Right lung (tissue), 10 donors: ENCODE measurements at places on chromosomes 11 and 22. TPM values are rescaled to one million over a fixed set of nuclear protein-coding genes. Genes with fewer than 3 reads are reported as not detected.

- DNase-seq, result no peak
Measured at GRCh38 chr22:37309211-37310074, 27.1 kb downstream of the CYTH4 start.

- DNase-seq, result no peak
Measured at GRCh38 chr22:28973352-28973751, 88.3 kb downstream of the C22orf31 start.

DNA sequence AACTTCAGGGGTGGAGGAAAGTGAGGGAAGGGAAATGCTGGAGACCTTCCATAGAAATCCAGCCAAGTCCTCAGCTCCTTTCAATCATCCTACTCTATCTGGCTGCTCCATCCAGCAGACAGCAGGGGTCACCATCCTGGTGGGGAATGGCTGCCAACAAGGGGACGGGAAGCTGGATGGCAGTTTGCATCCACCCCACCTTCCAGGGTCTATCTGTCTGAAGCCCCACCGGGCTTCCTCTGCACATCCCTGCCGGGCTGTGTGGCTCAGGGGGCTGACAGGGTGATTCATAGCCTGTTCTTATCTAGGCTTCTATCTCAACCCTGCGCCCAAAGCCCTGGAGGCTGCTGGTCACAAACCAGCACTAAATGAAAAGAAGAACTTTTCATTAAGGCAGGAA is 1.1 kb downstream of the SYTL2 start:
- DNase-seq, result no peak

DNA sequence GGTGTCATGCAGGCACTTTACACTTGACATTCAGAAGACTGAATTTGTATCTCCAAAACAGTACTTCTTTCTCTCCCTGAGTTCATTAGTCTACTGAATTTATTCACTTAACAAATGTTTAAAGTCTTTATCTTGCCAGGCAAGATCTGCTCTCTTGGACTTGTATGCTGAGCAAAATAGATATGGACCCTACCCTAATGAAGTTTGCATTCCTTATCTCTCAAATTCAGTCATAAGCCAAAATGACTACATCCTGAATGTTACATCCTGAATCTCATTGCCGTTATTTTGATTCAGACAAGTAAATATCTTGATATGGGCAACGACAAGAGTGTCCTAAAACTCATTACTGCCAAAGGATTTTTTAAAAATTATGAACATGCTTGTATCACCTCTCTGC is 29.7 kb downstream of the FAR1 start:
- DNase-seq, result no peak

DNA sequence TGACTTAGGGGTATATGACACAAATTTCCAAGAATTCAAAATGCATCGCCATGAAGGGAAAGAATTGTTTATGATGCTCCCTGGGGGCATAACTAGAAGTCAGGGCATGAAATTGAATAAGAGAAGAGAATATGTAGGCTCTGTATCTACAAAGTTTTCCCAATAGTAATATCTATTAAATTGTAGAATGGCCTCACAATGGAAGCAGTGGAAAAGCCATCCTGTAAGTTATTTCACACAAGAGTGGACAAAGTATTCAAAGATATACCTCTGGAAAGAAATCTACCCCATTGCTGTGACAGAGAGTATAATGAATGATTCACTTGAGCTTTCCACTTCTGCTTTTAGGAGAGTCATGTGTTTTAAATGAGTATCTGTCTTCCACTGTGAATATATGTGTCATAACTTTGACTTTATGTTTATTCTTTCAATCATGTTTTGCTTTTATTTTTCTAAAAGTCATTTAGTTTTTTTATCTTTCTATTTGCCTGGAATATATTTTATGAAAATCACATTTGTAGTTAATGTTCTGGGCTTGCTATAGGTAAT is 65.7 kb upstream of the DDI1 start:
- no peak for DNase-seq

DNA sequence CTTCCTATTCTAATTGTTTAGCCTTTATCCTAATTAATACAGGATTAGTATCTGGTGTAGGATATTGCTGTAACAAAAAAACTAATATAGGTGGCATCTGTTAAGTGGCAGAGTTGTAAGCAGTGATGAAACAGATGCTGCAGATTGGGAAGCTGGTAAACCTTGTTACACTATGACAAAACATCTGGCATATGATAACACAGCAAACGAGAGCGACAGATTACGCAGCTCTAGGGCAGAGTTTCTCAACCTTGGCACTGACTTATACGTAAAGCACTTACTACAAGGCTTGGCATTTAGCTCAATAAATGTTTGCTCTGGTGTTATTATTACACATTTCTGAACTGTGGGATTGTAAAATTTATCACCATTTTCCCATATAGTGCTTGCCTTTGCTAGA is 137.0 kb downstream of the ATG16L2 start:
- no peak for DNase-seq

DNA sequence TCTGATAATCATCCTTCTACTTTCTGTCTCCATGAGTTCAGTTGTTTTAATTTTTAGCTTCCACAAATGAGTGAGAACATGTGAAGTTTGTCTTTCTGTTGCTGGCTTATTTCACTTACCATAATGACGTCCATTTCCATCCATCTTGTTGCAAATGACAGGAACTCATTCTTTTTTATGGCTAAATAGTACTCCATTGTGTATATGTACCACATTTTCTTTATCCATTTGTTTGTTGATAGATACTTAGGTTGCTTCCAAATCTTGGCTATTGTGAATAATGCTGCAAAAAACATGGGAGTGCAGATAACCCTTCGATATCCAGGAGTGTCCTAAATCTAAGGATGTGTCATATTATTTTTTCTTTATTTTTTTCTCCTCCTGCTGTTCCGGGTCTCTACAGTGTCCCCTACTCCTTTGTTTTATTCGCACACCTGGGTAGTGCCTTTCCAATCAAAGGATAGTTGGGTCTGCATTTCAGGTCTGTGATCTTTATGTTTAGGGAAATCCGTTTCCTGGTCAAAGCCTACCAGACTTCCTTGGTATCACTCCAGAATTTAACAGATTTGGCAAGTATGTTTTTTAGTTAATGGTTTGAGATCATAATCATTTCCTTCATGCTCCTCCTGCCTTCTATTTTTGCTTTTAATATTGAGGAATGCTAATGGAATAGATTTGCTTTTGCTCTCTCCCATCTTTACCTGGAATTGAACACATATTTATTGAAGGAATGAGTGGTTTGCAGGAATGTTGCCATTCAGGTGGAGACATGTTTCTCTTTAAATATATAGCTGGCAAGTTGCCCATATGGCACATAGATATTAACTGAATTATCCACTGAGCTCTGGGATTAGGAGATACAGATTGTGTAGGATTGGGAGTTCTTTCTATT is 53.7 kb downstream of the ARHGEF12 start:
- DNase-seq, result no peak

GRCh38 chr11:64538501-64538951 is 52.5 kb upstream of the SLC22A12 start:
- no peak for DNase-seq

- DNase-seq, result no peak
Measured at GRCh38 chr11:107851704-107852310, 6.8 kb downstream of the SLC35F2 start.

DNA sequence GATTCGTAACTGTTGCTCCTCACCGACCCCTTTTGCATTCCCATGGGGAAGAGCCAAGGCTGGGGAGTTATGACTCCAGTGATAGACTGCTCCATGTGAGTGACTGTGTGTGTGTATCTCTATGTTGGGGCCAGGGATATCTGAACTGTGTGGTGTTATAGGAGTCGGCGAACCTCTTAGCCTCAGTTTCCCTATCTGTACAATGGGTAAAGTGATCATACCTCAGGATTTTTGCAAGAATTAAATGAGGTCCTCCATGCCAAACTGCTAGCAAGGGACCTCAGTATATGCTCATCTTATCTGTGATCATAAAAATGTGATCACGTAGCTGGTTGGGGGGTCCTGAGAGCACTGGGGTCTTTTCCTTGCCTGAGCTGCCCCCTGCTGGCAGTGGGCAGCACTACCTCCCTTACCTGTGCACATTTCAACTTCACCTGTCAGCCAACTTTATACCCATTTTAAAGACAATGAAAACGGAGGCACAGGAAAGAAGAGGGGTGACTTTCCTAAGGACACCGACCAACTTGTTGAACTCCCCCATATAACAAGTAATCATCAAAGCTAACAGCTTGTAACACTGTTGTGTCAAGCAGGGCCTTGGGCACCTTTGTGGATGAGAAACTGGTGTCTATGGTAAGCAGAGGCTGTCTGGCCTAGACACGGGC is 1.4 kb upstream of the DPP3 start:
- no peak for DNase-seq

GRCh38 chr11:20060181-20060580 is 100.1 kb downstream of the DBX1 start:
- no peak for DNase-seq

DNA sequence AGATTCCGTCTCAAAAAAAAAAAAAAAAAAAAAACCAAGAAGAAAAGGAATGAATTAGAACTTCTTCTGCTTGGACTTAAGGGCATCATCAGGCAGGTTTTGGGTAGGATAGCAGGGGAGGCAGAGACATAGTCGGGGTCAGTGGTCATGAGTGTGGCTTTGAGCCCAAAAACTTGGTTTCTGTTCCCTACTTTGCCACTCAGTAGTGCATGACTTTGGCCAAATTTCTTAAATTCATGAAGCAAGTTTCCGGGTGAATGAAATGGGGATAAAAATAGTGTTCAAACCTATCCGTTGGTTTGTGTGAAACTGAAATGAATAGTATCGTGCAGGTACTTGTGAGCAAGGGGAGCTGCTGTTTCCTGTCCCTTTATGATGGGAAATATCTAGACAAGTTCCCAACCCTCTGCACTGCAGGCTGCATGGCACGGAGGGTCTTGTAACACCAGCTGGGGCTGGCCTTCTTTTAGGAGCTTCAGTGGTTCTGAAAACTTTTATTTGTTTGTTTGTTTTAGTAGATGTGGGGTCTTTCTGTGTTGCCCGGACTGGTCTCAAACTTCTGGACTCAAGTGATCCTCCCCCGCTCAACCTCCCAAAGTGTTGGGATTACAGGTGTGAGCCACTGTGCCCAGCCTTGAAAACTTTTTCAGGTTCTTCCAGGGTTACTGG is 18.4 kb downstream of the NEAT1 start:
- no peak for DNase-seq

DNA sequence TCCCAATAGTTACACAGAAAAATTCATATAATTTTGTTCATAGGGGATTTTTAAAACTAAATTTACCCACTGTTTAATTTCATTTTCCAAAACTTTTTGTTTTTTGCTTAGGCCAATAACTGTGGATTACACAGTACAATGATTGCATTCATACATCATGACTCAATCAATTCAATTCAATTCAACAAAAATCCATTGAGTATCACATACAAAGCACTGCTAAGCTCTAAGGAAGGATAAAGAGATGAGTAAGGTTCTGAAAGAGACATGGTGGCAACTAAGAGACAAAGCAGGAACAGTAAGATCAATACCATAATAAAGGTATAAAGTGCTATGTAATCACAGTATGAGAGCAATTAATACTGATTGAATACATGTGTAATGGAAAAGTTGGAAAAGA is 9.4 kb upstream of the LAYN start:
- no peak for DNase-seq

DNA sequence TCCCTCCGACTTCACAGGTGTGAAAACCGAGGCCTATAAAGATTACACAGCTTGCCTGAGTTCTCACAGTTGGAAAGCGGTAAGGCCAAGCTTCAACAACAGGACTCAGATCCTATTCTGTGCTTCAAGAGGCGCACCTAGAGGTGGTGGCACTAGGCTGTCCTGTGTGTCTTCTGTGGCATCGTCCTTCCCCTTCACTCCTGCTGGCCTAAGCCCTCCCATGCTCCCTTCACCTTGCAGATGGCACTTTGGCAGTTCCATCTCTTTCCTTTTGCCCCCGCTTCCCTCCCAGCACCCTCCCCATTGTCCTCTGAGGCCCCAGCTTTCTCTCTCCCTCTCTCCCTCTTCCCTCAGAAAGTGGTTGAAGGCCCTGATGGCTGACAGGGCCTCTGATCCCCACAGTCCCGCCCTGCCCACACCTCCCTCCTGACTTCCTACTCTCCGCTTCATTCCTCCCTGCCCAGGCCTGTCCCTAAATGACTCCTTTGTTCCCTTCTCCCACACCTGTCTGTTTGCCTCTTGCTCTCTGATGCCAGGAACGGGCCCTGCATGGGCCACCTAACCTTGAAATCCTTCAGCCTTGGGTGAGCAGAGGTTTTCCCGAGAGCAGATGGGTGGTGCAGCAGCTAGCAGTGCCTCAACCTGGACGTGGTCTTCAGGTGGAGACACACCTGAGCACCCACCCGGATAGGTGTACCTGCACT is 5.8 kb downstream of the TRIM29 start:
- no peak for DNase-seq

DNA sequence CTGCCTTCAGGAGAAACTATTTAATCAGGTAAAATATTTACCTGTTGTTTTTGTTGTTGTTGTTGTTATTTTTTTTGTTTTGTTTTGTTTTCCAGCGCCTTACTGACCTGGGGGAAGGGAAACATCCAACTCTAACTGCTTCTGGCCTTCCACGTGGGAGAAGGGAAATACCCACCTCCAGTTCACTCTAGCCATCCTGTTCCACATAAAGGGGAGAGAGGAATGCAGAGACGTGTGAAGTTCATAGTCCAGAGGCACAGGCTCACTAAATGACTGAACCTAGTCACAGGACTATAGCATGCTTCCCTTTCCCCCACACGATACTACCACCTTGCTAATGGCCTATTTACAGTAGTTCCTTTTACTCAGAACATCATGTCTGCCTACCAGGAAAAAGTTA is 72.4 kb upstream of the VSTM5 start:
- DNase-seq, result no peak

GRCh38 chr11:6489306-6489705 is 7.8 kb upstream of the DNHD1 start:
- DNase-seq, result no peak

- DNase-seq, result no peak
Measured at GRCh38 chr11:61589961-61590360, 9.1 kb upstream of the SYT7 start.

DNA sequence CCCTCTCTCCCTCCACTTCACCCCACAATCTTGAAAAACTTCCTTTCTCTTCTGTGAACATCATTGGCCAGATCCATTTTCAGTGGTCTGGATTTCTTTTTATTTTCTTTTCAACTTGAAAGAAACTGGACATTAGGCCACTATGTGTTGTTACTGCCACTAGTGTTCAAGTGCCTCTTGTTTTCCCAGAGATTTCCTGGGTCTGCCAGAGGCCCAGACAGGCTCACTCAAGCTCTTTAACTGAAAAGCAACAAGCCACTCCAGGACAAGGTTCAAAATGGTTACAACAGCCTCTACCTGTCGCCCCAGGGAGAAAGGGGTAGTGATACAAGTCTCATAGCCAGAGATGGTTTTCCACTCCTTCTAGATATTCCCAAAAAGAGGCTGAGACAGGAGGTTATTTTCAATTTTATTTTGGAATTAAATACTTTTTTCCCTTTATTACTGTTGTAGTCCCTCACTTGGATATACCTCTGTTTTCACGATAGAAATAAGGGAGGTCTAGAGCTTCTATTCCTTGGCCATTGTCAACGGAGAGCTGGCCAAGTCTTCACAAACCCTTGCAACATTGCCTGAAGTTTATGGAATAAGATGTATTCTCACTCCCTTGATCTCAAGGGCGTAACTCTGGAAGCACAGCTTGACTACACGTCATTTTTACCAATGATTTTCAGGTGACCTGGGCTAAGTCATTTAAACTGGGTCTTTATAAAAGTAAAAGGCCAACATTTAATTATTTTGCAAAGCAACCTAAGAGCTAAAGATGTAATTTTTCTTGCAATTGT is 92.3 kb downstream of the CD44 start:
- no peak for DNase-seq

The C22orf42 gene
- polyA plus RNA-seq, result 0.39 TPM

The MRGPRF gene
- polyA plus RNA-seq, result 3.6 TPM

The DGCR6 gene
- polyA plus RNA-seq, result 17.2 TPM

The POLR2F gene
- 65.9 TPM for polyA plus RNA-seq

The B3GAT3 gene
- 24.1 TPM for polyA plus RNA-seq

The SHANK2 gene
- polyA plus RNA-seq, result 19.5 TPM

The OTOG gene
- polyA plus RNA-seq, result 0.14 TPM
